ENCODE measurements at places on chromosomes 1 and 21.

DNA sequence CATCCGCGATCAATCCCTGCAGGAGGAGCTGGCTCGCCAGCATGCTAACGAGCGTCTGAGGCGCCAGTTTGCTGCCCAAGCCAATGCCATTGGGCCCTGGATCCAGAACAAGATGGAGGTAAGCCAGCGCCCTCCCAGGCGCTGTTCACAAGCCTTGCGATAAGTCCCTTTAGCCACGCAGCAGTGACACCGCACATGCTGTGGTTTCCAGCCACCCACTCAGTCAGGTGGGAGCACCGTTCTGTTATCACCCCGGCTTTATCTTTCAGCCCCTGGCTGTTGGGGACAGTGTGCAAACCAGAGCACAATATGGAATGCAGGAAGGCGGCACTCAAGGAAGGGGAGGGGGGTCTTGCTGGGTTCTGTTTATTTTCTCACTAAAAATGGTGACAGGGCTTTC, 41.1 kb upstream of the MTR start:
- no peak for DNase-seq

GRCh38 chr1:58539553-58539952, 7.0 kb downstream of the OMA1 start:
- DNase-seq: no peak

DNA sequence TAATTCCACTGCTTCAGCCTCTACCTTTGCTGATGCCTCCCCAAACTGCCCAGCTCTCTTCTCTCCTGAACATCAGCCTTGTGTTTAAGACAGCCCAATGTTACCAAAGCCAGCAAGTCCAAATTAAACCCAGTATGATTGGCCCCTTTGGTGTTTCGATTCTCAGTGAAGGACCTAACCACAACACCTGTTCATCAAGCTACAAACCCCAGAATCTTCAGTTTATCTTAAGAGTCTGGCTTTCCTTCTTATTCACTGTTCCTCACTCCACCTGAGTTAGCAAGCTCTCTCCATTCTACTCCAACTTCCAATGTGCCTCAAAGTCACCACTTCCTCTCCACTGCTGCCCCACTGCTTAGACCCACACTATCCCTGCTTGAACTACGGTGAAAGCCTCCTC, 25.5 kb upstream of the ITPKB start:
- no peak for DNase-seq

GRCh38 chr1:52629667-52630066, 3.3 kb upstream of the SHISAL2A start:
- DNase-seq: no peak

DNA sequence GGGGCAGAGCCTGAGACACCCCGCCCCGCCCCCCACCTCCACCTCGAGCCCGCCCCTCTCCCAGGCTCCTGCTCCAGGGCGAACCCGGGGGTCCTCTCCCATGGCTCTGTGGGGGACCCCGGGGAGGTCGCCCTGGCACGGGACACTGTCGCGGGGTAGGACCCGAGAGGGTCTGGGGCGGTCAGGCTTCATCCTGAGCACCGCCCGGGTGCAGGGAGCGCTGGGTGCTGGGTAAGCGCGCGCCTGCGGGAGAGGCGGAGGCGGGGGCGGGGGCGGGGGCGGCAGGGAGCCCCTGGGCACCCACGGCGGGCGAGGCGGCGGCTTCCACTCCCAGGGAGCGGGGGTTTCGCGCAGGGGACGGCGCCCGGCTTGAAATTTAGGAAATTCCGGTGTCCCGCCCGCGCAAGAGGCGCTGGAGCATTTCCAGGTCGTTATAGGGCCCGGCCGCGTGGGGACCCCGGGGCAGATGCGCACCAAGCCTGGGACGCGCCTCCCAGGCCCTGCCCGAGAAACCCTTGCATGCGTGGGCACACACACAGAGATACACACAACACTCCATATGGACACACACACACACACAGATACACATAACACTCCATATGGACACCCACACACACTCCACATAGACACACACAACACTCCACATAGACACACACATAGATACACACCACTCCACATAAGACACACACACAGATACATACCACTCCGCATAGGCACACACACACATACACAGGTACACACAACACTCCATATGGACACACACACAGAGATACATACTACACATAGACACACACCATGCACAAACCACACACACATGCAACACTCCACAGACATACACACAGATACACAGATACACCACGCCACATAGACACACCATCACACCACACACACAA, 48.7 kb upstream of the SLC19A1 start:
- peak; percentile 52 for DNase-seq

- DNase-seq: no peak
Observed at GRCh38 chr1:113226148-113226547, 153.2 kb downstream of the LRIG2 start.

DNA sequence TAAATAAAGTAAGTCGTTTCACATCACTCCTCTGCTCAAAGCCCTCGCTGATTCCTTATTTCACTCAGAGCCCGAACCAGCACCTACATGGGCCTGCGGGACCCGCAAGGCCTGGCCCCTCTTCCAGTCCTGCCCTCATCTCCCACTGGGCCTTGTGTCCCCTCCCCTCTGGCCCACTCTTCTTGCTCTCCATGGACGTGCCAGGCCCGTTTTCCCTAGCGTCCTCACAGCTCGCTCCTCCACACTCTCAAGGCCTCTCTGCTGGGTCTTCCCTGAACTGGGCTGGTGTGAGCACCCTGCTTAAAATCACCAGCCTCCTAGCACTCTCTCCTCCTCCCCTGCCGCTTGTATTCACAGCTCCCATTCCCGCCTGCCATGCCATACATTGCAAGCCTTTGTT, 237.9 kb downstream of the FOXD2 start:
- DNase-seq: no peak

DNA sequence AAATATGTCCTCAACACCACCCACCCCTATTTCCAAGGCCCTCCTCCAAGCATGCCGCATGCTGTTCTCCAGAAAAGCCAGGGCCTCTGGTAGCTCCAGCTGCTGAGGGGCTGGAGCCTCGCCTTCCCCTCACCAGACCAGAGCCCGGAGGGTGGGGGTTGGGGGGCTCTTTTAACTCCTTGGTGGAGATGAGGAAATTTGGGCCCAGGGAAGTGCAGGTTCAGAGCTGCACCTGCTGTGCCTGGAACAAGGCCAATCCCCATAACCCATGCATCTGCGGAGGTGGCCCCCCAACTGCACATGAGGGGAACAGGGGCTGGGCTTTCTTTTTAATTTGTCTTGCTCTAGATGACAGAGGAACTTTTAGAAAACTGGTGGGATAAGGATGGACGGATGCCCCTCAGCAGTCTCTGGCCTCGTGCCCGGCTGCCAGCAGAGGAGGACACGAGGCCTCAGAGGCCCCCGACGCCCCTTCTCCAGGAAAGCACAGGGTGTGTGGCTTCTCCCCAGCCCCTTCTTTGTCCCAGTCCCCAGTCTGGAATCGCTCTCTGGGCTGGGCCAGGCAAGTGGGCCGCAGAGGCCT, 550 bp upstream of the SELENON start:
- no peak for DNase-seq

DNA sequence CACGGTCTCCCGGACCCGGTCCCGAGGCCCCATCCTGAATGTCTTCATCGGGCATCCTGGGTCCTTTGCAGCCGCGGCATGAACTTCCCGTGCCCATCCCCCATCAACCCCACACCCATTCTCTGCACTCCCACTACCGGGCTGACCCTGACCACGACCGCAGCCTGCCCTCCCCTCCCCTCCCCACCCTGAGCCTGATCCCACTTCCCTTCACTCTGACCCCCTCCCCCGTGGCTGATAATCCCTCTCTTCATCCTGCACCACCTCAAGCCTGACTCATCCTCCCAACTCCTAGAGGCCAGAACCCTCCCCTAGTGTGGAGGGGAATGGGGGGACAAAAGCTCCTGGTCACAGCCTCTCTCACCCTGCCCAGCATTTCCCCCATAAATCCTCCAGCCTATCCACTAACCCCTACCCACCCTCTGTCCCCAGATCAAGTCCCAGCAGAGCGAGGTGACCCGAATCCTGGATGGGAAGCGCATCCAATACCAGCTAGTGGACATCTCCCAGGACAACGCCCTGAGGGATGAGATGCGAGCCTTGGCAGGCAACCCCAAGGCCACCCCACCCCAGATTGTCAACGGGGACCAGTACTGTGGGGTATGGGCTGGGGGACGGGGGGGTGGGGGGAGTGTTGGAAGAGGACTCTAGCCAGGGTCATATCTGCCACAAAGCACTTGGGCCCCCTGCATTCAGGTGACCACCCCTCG, 602 bp downstream of the SH3BGRL3 start:
- peak; percentile 39 for DNase-seq

- DNase-seq: peak; percentile 54
Observed at GRCh38 chr1:182069028-182069466, 7.5 kb upstream of the ZNF648 start.

GRCh38 chr1:47333922-47334764, 553 bp downstream of the CMPK1 start:
- peak; percentile 76 for DNase-seq

DNA sequence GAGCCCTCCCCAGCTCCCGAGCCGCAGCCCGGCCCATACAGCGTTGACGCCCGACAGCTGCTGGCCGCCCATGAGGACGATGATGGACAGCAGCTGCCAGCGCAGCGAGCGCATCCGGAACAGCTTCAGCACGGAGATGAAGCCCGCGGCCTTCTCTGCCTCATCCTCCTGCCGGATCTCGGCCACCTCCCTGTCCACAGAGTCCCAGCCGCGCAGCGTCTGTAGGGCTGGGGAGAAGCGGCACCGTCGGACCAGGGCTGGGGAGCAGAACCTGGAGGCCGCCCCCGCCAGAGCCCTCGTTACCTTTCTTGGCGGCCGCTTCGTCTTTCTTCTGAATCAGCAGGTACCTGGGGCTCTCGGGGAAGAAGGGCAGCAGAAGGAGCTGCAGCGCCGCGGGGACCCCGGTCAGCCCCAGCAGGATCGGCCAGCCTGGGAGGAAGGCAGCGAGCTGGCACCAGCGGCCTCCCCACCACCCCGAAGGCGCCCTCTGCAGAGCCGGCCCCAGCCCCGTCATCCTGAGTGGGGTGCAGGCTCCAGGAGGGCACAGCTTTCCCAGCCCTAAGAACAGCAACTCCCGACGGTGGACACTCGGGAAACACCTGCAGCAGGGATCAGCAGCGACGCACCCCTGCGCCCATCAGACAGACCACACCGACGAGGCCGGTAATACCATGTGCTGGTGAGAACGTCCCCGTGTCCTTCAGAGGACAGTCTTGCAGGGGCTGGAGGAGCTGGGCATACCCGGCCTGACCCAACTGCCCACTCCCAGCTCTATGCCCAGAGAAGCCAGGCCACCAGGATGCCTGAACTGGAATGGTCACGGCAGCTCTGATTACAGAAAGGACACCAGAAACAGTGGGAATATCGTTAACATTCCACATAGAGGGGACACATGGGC, 13.8 kb upstream of the SLC2A7 start:
- DNase-seq: no peak

GRCh38 chr1:26701266-26701994, 5.6 kb downstream of the ARID1A start:
- DNase-seq: no peak

GRCh38 chr1:225897595-225898514, 8.9 kb upstream of the LEFTY1 start:
- DNase-seq: no peak

DNA sequence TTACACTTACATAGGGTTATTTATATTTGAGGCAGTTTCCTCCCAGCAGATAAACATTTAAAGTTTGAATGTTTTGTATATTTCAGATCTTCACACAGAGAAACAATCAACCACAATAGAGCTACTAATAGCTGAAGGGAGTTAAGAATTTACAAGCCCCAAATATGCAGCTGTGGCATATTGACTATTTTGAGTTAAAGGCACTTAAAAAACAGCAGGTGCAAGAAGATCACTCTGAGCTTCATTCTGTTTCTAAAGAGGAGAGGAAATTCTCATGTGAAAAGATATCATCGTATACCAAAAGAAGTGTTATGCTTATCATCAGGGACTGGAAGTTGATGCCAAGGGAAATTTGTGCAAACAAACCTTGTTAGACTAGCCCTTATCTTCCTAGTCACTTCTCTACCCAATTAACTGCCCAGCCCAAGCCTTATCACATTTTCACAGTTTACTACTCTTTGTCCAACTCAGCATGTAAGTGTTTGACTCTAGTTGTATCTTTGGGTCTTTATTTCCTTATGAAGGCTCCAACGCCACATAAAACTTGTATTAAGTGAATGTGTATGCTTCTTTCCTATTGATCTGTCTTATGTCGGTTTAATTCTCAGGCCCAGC, 66.3 kb upstream of the COG2 start:
- no peak for DNase-seq

- peak; percentile 90 for DNase-seq
Observed at GRCh38 chr1:235011599-235012435, 116.8 kb downstream of the TOMM20 start.

- no peak for DNase-seq
Observed at GRCh38 chr1:190126728-190127127, 350.9 kb downstream of the BRINP3 start.

GRCh38 chr21:35562876-35563275, 497.4 kb downstream of the SETD4 start:
- no peak for DNase-seq

DNA sequence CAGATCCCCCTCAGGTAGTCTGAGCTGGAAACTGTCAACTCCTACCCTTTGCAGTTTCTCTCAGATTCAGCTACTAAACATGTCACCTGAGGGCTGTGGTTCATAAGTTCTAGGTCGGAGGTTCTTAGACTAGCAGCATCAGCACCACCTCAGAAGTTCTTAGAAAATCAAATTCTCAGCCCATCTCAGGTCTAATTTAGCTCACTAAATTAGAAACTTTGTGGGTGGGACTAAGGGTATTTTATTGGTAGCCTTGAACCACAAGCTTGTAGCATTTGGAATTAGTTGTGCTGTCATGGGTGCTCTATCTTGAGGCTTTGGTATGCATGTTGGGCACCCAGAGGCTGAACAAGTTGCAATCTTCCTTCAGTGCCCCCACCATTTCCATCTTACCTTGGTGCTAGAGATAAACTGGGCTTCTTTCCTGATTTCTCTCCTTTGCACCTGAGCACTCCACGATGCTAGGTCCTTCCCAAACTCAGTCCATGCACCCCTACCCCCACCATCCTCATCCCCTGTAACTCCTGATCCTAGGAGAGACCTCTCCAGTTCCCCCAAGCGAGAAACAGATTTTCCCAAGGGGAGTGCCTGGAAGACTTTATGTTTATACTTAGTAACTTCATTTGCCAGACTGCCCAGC, 54.2 kb downstream of the S1PR1 start:
- no peak for DNase-seq

Data from activated naive CD8-positive, alpha-beta T cell treated with anti-CD3 and anti-CD28 coated beads, Interleukin-2, amount 50 U/mL, for 24 hours (primary cell).